ENCODE measurements at places on chromosomes 3 and 15.

DNA sequence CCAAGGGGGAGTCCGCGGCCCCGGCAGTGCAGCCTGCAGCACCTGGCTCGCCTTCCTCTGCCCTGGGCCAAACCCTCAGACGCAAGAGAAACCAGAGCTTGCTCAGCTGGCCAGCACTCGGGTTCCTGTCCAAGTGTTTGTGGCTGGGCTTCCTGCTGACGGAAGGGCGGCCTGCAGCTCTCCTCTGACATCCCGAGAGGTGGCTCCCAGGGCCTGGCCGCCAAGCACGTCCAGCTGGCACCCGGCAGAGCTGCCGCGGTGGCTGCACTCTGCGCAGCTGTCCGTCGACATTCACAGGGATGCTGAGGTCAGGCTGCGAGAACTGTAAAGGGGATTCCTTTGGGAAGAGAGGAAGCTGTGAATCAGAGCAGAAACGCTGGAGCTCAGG is 85.6 kb downstream of the CPN2 start:
- no peak for DNase-seq

- DNase-seq = peak; percentile 19
These were observed at the start of gene CGNL1 for GRCh38 chr15:57375827-57376695. Gene CGNL1 (plus strand): TSS chr15:57376505. CDS start chr15:57438000, 61,495 bp downstream.

GRCh38 chr3:14784087-14784681 is 34.6 kb upstream of the FGD5 start:
- DNase-seq = no peak

DNA sequence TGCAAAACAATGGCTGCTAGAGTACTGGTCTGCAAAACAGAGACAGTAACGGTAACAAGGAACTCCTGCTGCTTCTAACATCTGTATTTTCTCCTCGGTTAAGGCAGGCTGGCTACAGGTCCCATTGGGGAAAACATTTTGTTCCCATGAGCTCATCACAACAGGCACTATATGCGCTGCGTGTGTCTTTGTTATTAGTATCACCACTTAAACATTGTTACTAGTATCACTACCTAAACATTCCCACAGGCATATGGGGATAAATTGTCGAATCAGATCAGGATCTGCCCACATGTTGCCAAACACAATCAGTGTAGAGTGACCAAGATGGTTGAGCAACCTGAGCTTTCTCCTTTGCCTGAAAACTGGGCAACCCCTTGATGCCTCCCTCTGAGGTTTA is 77.2 kb downstream of the TOP2B start:
- no peak for DNase-seq

GRCh38 chr3:37905346-37905745 is 43.7 kb downstream of the CTDSPL start:
- peak; percentile 40 for DNase-seq

DNA sequence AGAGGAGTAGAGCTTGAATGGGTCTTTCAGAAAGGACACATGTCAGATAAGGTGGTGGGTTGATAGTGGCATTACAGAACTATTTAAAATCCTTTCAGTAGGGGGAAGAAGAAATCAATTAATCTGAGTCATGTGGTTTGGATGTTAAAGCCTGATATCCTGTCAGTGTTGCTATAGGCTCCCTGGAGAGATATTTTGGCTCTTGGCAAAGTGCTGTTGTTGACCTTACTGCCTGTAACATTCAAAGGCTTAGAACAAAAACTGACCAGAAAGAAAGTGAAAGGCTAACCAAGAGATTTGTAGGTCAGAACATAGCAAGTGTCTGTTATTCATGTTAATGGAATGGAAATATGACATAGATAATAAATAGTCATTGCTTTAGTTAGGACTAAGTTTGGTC is 552.9 kb downstream of the DIPK2A start:
- no peak for DNase-seq

GRCh38 chr3:175453361-175453760 is 594.2 kb downstream of the NAALADL2 start:
- no peak for DNase-seq

DNA sequence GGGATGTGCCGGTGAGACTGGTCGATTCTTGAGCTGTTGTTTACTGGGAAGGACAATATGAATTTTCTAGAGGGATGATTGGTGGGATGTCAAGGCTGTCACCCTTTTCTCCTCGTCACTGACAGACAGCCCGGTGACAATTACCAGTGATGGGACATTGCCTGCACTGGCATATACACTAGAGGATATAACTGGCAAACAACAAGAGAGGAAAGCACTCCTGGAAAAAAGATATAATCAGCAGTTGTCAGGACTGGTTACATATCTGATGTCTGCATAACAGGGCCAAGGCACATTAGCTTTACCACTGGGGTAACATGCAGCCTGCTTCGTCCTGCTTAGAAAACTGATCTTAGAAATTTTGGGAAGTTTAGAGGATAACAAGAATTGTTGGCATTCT is 131.1 kb downstream of the ROBO2 start:
- no peak for DNase-seq

GRCh38 chr3:187315872-187316271 is 24.3 kb upstream of the MASP1 start:
- DNase-seq = no peak

GRCh38 chr3:184335291-184335660 is 2.1 kb upstream of the FAM131A start:
- DNase-seq = no peak

- DNase-seq = no peak
These were observed 867.1 kb downstream of the NAALADL2 start for GRCh38 chr3:175726228-175726627.

- no peak for DNase-seq
These were observed 37.4 kb downstream of the ZNF860 start for GRCh38 chr3:32018757-32019564.

DNA sequence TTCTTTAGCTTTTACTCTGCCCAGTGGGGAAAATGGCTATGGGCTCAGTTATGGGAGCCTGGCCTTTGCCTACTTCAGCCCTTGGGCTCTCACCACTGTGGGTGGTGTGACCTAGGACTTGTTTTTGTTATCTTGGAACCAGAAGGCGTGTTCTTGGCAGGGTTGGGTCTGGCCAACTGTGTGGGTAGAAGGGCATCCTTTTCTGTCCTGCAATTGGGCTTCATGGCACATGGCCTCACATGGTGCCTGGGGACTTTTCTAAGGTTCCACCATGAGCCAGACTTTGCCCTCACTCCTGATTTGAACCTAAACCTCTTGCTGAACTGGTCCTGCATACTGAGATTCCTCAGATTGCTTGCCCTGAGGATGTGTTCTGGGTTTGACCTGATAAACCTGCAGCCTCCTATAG is 1.7 kb downstream of the GLYCTK start:
- DNase-seq = no peak

GRCh38 chr3:4729061-4729973 is 236.2 kb downstream of the ITPR1 start:
- DNase-seq = no peak

DNA sequence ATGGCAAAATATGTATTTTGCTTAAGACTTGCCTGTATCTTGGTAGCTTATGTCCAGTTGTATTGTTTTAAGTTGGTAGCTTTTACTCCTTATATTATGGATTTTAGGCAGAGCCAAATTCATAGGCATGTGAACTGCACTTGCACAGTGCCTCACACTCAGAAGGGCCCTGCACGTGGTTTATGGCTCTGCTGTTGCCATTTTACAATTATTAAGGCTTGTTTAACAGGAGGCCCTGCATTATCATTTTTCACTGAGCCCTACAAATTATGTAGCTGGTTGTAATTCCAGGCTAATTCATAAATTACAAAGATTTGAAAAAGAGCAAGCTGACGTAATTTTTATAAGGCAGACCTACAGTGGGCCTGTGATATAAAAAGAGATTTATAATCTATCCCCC is 537.6 kb upstream of the UBE2E2 start:
- DNase-seq = no peak

DNA sequence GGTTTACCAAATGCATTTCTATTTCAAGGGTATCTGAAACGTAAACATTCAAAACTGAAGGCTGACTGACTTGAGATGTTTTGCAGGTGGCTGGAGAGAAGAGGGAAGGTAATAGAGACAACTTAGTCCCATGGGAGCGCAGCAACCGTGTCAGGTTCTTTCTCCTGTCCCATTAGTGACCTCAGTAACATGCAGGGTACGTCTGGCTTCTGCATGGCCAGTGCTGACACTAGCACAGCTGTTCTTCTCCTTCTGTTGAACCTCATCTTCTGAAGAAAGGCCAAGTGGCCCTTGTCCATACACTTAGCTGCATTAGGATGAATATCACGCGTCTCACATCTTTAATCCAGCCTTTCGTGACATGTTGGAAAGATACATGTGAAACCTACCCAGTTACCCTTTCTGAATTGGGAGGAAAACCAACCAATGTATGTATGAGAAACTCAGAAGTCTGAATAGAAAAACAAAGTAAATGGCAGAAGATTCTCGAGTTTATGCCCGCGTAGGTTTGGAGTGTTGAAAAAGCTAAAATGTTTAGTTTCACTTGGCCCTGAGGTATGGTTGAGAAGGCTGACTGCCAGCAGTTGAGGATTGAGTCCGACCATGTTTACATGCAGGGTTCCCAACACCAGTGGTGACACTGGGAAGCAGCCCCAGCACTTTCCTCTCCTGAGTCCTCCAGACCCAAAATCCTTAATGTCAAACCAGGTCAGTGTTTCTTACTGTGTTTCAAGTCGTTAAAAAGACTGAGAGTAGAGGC is 10.3 kb downstream of the NCBP2 start:
- DNase-seq = no peak
